ENCODE measurements at places on chromosomes 2 and 18.

- no peak for DNase-seq
These were observed 164.1 kb downstream of the GLI2 start for GRCh38 chr2:120899771-120900170.

GRCh38 chr2:227595797-227596196 lies 2.9 kb upstream of the SCYGR2 start:
- DNase-seq: no peak

GRCh38 chr2:2825516-2826208 lies 494.6 kb upstream of the MYT1L start:
- no peak for DNase-seq

DNA sequence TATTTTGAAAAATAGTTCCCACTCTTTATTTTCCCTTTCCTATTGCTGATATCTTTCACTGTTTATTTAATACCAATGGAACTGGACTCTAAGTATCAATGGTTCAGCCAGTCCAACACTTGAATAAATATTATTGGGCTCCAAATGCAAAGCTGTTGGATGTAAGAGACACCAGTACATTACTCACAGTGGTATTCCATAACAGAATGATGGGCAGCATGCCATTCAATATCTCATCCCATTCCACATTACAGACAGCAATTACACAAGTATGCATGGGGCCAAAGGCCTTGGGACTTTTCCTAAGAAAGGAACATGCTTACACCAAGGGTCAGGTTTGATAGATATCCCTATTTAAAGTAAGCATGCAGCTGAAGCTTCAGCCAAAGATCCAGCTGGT lies 231.9 kb downstream of the RND3 start:
- no peak for DNase-seq

GRCh38 chr2:186535861-186536260 lies 49.8 kb downstream of the ZC3H15 start:
- no peak for DNase-seq

- no peak for DNase-seq
These were observed 58.7 kb downstream of the L3MBTL4 start for GRCh38 chr18:6355789-6356589.

- DNase-seq: no peak
These were observed 12.8 kb upstream of the ONECUT2 start for GRCh38 chr18:57422313-57422872.

DNA sequence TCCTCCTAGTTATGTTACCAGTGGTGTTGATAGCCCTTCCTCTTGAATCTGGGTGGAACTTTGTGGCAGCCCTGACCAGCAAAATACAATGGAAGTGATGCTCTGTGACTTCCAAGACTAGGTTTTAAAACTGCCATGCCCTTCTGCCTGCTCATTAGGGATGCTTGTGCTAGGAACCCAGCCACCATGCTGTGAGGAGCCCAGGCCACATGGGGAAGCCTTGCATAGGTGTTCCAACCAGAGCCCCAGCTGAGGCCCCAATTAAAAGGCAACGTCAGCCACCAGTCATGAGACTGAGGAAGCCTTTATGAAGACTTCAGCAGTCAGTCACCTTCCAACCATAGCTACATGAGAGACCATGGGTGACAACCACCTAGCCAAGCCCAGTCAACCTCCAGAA lies 14.0 kb upstream of the MAPRE2 start:
- no peak for DNase-seq

- DNase-seq: peak; percentile 65
These were observed at the start of gene ALK for GRCh38 chr2:29921560-29921915. ALK (minus strand) TSS chr2:29921586; CDS start chr2:29920659, 927 bp downstream.

- DNase-seq: no peak
These were observed 11.0 kb downstream of the SIGLEC15 start for GRCh38 chr18:45836242-45837205.

GRCh38 chr2:29074411-29074810 lies at the start of gene PCARE:
PCARE (minus strand) TSS chr2:29074523; CDS start chr2:29074261, 262 bp downstream.
- DNase-seq: no peak

DNA sequence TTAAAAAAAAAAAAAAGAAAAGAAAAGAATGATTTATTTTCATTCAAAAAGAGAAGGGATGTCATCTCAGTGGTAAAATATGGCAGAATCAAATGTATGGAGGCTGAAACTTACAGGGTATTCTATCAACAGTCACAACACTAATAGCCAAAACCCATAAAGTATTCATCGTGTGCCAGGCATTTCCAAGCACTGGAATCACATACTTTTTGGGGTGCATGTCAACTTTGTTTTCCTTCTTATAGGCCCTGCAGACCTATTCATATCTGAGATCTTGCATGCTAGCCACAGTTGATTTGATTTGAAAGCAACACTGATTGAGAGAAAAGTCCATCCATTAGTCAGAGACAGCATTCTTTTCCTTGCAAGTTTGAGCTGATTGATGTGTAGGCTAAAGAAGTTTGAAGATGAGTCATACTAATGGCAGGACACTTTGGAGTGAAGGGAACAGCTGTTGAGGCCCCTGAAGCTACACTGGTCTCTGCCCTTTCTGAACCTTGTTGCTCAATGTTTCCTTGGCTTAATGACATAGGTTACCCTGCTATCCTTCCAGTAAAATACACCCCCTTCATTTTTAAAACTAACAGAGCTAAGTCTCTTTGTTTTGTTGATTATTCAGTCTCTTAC lies 22.0 kb downstream of the KATNAL2 start:
- no peak for DNase-seq

DNA sequence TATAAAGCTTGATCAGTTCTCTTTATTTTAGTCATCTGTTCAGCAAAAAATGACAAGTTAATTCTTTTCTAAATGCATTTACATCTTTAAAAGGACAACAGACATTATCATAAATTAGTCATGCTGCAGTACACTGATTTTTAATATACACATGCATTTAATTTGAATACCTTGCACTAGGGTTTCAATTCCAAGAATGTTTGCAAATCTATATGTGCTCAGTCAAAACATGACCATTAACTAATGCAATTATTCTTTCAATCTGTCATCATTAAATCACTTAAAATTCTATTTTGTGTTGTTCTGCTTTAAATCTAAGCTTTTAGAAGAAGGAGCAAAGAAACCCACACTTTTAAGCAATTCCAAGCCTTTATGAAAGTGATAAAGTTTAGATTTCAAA lies 342.6 kb downstream of the THSD7B start:
- DNase-seq: no peak

GRCh38 chr18:66727991-66728390 lies 124.1 kb upstream of the CDH19 start:
- no peak for DNase-seq

GRCh38 chr18:12703096-12703567 lies 290 bp downstream of the PSMG2 start:
- DNase-seq: no peak

- no peak for DNase-seq
These were observed 252.5 kb upstream of the SP5 start for GRCh38 chr2:170462433-170463205.

DNA sequence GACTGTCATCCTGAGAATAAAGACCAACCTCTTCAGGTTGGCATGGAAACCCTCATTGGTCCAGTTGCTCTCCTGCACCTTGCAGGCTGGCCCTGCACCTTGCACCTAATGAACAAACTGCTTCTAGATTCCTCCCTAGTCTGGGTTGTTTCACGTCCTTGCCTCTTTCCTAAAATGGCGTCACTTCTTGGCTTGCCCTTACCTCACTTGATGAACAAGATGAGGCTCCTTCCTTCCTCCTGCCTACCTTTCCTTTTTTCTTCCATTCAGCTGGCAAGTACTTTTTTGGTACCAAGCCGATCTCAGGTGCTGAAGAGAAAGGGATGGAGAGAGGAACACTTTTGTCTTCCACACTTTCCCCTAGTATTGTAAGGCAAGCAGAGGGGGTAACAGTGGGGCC lies 74.5 kb downstream of the MYCN start:
- no peak for DNase-seq

- no peak for DNase-seq
These were observed 570.5 kb upstream of the SOX11 start for GRCh38 chr2:5121642-5122041.

DNA sequence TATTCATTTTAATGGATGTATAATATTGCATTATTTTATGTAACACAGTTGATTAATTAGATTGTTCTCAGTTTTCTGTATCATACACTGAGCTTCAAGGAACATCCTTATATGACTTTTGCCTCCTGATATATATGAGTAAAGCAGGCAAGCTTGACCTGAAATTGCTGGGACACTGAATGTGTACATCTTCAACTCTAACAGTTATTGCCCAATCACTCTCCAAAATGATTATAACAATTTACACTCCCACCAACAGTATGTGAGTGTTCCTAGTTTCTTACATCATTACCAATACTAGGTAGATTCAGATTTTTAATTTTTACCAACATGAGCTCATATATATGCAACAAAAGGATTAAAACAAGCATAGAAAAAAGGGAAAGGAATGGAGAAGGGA lies 379.4 kb downstream of the SETBP1 start:
- DNase-seq: no peak

- no peak for DNase-seq
These were observed 486.6 kb upstream of the HS6ST1 start for GRCh38 chr2:128805237-128805636.

- DNase-seq: no peak
These were observed 35.8 kb upstream of the ASPRV1 start for GRCh38 chr2:69997015-69997830.

- DNase-seq: no peak
These were observed 334.3 kb downstream of the CLIP4 start for GRCh38 chr2:29449499-29449898.

Measured in activated CD4-positive, alpha-beta T cell treated with anti-CD3 and anti-CD28 coated beads for 24 hours (primary cell).